Effector memory CD4-positive, alpha-beta T cell (primary cell): ENCODE measurements at places on chromosomes 12 and 14.
A peak's percentile ranks its signal among the peaks of the same experiment; 100 is the strongest.

DNA sequence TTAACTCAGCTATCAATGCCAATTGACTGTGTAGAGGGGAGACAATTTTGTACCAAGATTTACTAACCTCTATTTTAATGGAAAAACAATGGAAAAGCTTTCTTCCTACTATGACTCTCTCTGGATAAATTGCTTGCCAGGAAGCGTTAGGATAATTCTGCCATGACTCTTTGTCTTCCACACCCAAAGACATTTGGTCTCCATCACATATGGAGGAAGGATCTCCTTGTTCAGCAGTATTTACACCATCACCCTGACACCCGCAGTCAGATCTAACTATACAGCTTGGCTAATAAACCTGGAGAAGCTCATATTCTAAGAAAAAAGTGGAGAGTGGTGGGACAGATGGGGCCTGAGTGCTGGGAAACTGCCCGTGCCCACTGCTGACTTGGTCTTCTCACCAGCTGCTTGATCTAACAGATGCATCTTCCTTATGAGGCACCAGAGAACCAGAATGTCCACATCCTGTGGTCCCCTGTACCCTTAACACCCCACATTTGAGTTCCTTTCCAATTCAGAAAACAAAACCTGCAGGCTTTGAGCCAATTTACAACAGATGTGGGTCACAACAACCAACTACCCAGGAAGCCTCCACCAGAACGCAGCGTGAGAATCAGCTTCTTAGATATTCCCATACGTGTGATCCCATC lies 154.0 kb downstream of the DAD1 start:
- no peak for DNase-seq

DNA sequence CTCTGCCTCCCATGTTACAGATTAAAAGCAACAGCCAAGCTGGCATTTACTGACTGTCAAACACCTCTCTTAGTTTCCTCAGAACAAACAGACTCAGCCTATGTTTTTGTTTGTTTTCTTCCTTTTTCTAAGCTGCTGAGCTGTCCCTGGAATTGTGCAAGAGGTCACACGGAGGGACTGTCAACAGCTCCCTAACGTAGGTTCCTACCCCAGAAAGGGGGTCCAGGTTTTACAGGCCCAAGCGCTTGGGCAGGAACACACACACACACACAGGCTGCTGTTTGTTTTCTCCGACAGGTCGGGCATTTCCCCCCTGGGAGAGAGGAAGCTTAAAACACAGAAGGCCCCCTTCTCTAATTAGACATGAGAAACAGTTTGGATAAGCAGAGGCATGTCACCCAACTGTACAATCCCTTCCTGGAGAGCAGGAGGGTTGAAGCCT lies 739.6 kb upstream of the TBX3 start:
- no peak for DNase-seq

GRCh38 chr12:105275997-105276733 lies 40.2 kb upstream of the APPL2 start:
- no peak for DNase-seq

DNA sequence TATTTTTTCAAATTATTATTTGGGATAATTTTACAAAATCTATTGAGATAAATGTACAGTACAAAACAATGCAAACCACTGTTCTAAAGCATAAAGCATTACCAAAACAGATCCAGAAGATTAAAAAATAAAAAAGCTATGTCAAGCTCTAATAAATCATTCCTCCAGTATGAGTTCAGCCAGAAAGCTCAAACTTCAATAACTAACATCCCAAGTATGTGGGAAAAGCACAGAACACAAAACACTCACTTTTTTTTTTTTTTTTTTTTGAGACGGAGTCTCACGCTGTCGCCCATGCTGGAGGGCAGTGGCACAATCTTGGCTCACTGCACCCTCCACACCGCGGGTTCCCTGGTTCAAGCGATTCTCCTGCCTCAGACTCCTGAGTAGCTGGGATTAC lies 11.3 kb downstream of the SAV1 start:
- no peak for DNase-seq

DNA sequence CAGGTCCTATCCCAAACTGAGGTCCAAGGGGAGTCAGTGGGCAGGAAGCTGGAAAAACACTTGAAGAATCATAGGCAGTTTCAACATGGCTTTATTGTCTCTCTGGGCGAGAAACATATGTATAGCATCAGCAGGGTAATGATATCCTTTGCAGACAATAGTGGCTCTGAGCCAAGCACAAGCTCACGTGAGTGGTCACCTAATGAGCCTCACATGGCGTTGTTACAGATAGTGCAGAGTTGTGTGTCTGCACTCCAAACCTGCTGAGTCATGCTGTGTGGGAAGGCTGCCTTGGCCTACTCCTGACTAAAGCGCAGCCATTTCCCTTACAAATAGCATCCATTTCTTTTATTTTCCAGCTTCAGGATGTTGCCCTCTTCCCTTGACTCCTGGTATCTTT lies 105.2 kb upstream of the SYT1 start:
- DNase-seq, result no peak

- no peak for DNase-seq
Measured at GRCh38 chr12:41920355-41920754, 224.3 kb downstream of the GXYLT1 start.

GRCh38 chr12:101172316-101172715 lies 37.7 kb downstream of the SLC5A8 start:
- no peak for DNase-seq

DNA sequence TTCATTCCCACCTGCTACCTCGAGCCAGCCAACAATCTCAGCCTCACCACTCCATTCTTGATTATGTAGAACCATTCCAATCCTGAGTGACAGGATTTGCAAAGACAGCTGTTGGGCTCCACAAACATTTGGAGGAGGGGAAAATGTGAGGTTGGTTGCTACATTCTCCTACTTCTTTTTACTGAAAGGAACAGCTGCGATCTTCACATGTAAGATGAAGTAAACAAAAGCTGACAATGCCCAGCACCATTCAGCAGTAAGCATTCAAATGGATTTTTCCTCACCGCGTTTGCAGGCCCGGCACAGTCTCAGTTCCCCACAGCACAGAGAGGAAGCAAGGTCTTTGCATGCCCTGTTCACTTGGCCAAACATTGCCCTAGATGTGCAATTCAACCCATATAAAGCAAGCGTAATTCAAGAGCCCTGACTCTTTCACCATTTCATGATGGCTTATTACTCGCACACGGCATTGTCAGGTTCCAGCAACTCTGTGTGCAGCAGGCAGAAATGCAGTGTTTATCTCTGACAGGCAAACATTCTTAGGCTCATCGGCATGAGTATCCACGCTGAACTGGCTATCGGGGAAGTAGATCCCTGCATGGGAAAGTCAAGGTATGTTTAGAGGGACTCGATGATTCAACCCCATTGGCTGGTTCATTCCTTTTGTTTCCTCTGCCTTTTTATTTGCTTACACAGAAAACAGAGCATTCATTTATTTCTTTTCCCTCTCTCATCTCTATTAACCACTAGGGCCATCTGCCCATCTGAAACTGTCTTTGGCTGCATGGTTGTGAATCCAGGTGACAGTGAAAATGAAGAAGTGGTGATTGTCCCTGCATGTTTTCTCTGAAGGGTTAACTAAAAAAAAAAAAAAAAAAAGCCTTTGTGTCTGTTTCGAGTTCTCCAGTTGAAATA lies 236.1 kb upstream of the PLEKHG7 start:
- DNase-seq, result no peak

GRCh38 chr12:54404061-54405004 lies 14.7 kb downstream of the ITGA5 start:
- DNase-seq, result peak; percentile 60

DNA sequence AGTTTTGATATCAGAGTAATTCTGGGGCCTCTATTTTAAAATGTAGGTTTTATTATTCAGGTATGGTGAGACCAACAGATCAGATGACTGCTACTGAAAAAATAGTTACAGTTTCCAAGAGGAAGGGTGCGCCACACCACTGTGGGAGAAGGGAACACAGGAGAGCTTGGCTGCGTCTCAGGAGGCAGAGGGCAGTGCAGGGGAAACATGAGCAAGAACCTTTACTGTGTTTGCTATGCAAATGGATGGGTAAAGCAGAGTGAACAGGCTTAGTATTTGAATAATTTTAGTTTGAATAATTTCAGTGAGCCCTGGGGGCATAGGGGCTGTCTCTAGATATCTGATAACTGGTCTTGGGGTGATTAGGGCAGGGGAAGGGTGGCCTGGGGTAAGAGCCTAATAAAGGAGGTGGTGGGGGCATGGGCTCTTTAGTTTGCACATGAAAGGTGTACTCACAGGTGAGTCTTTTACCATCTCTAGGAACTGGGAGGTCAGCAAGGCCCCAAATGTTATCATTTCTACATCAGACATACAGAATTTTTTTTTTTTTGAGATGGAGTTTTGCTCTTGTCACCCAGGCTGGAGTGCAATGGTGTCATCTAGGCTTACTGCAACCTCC lies 196.8 kb upstream of the NEDD1 start:
- DNase-seq, result no peak

GRCh38 chr12:49297695-49298060 lies 2.7 kb downstream of the PRPH start:
- no peak for DNase-seq

GRCh38 chr12:45909041-45909713 lies 81.2 kb downstream of the SCAF11 start:
- DNase-seq, result no peak

DNA sequence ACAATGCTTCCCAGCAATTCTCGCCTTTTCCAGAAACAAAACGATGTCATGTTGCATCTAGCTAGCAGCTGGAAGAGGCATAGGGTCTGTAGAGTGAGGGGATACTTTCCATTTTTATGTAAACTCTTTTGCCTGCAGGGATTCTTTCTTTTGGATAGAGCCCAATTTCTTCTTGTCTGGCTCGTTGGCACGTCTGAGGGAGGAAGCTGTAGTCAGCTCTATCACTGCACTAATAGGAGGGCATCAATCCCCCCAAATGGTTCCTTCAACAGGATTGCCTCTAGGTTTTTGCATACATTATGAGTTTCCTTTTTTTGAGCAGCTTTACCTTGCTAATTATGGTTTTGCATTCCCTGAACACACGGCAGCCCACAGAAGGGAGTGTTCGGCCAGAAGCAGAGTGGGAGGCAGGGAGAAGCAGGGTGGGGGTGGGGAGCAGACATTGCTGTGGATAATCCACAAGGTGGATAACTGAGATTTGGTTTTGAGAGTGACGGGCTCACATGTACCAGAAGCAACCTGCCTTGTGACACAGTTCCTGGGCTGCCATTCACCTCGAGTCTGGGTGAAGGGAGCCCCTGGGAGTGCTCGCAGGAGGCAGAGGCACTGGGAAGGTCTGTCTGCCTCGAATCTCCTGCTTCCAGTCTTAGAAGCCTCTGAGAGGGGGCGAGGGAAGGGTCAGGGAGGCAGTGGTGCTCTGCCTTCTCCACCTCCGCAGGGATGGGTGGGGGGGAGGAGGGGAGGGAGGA lies 24.5 kb downstream of the LRTM2 start:
- DNase-seq, result no peak

- DNase-seq, result no peak
Measured at GRCh38 chr14:101083564-101084435, 180.3 kb upstream of the RTL1 start.

GRCh38 chr12:41634091-41634490 lies 446.0 kb downstream of the PDZRN4 start:
- no peak for DNase-seq

- DNase-seq, result no peak
Measured at GRCh38 chr14:52948039-52948438, 2.8 kb downstream of the FERMT2 start.

- DNase-seq, result no peak
Measured at GRCh38 chr12:96520767-96521166, 31.4 kb downstream of the CFAP54 start.

DNA sequence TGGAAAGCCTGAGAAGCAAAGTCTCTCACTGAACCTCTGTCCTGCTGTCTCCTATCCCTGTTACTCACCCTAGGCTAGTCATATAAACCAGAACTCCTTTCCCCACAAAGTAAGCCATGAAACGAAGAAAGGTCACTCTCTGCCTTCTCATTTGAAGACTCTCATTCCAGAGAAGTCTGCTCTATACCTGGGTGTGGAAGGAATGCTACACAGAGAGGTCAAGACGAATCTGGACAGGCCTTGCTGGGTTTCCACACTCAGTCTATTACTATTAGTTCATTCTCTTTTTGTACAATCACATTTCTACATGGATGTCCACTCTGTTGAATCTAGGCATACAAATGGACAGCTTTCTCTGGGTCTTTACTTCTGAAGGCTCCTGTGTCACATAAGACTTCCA lies 2.4 kb upstream of the AEBP2 start:
- no peak for DNase-seq

DNA sequence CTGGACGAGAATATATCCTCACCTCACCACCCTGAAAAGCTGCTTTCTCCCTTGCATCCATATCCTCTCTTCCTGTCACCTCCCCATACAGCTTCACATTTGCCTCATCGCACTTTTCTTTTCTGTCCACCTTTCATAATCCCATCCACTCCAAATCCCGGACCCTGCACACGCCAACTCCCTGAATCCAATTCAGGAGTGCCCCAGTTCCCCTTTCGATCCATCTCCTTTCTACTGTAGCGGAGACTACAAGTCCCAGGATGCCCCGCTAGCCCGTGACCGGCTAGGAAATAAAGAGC lies 2.5 kb downstream of the TMEM253 start:
- no peak for DNase-seq

DNA sequence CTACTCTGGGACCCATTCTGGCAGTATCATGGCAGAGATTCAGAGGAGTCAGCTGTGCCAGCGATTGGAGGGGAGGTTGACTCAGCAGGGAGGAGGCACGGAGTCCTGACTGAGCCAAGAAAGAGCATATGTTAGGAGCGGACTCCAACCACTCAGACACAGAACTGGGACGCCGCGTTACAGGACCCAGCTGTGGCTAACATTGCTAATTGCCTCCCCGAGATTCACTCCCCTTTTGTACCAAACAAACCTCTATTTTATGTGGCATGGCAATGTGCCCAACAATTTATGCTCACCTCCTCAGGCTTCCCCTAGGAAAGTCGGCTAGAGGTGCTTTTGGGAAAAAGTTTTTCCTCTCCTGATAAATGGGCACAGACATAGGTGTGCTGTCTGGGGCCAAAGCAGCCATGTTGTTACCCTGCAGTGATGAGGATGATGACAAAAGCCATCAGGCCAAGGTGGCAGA lies 15.2 kb upstream of the CLIP1 start:
- DNase-seq, result no peak

DNA sequence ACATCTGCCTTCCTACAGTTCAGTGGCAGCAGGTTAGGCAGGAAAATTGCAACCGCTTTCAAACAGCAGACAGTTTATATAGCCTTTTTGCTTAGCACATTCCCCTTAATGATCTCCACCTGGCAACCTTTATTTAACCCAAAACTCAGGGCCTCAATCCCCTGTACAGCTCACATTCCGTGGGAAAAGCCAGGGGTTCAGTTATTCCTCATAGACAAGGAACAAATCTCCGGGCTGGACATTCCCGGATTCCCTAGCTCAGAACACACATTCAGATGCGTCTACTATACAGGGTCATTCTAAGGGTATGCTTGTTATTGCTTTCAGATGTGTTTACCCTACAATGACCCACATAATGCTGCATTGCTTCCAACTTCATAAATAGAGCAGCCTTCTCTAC lies 73.8 kb upstream of the DCN start:
- no peak for DNase-seq

- DNase-seq, result no peak
Measured at GRCh38 chr14:76793324-76793723, 19.4 kb downstream of the ANGEL1 start.

- DNase-seq, result no peak
Measured at GRCh38 chr12:25764409-25764808, 194.1 kb upstream of the RASSF8 start.

- DNase-seq, result no peak
Measured at GRCh38 chr14:76958980-76959710, 69.4 kb downstream of the IRF2BPL start.
